ENCODE measurements at places on chromosomes 7 and 10.

- DNase-seq = no peak
These were observed 33.4 kb downstream of the CCM2 start for GRCh38 chr7:45033261-45033930.

DNA sequence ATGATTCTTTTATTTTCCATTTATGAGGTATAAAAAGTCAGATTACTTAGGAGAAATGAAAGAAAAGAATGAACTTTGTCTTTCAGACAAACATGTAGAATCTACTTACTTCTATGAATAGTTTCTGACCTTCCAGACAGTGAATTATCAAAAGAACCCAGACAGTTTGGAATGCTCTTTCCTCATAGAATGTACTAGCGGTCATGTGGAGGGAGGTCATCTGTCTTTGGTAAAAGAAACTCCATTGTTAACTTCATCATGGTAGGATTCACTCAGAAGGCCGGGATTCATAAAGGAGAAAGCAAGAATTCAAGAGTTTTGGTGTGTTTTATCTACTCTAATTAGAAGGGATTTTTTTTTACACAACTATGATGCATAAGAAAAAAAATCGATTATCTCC is 144.8 kb upstream of the ZNF804B start:
- DNase-seq = no peak

- no peak for DNase-seq
These were observed 53.4 kb downstream of the MYL10 start for GRCh38 chr7:101575721-101576120.

- DNase-seq = no peak
These were observed 142.2 kb upstream of the HDAC9 start for GRCh38 chr7:18353339-18353738.

DNA sequence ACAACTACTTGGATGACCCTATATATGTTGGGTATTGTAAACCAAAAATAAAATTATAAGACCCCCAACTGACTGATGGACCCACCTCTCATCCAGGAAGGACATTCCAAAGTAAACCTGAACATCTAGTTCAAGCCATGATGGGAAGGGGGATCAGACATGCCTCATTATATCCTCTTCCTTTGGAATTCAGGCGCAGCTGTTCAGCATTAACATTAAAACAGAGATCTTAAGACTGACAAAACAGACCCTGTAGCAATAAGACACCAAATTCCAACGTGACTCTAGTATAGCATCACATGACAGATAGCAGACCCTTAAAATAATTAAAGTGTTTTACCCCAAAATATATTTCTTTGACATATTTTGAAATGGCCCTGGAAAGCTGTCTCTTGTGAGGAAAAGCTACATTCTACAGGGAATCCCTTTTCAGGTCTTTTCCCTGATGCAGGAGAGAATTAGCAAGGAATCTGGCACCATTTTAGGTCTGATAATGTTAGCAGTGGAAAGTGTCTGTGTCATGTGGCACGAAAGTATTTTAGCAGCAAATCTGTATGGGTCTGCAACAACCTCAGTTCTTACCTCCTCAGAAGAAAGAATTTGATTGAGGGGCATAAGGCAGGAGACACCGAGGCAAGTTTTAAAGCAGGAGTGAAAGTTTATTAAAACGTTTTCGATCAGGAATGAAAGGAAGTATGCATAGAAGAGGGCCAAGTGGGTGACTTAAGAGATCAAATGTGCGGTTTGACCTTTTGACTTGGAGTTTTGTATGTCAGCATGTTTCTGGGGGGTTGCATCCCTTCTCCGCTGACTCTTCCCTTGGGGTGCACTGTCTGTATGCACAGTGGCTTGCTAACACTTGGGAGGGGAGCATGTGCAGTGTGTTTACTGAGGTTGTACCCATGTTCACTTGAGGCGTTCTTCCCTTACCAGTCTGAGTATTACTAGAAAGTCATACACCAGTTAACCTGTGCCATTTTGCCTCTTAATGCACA is 236.6 kb upstream of the PPP1R3A start:
- DNase-seq = no peak

- DNase-seq = no peak
These were observed 1000.9 kb downstream of the LRMDA start for GRCh38 chr10:76432016-76433012.

GRCh38 chr7:14270099-14270498 is 280.6 kb upstream of the ETV1 start:
- no peak for DNase-seq

- DNase-seq = no peak
These were observed 37.3 kb upstream of the SEMA3D start for GRCh38 chr7:85224171-85224570.

GRCh38 chr7:107494884-107495283 is 25.0 kb downstream of the GPR22 start:
- DNase-seq = no peak

DNA sequence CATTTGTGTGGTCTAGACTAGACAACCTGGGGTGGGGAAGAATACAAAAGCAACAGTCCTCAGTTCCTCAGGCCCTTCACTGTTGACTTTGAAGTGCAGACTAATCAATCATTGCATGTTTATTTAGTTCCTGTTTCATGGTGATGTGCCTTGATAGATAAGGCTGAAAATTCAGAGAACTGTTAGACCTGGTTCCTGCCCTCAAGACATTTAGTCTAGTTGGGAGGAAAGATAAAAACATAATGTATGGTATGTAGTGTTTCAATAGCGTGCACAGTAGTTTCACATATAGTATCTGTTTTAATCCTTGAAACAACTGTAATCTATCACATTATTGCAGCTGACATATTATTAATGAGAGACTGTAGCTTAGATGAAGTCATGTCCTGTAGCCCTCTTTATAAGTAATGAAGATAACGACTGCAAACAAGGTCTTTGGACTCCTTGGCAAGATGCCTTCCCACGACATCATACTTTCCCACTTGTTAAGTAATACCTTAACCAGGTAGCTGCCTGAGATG is 124.0 kb downstream of the CELF2 start:
- no peak for DNase-seq

DNA sequence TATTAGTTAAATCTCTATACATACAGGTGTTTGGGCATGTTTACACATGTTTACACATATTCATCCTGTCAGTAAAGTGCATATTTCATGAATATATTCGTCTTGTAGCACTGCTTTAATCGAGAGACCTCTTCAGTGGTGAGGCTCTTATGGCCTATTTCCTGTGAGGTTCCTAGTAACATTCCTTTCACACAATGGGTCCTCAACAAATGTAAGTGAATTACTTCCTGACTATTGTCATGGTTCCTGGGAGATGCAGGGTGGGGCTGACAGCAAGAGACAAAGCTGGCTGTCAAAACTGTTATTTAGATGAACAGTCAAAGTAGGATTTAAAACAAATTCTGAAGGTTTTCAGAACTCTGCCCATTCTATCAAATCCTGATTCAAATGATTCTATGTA is 12.4 kb upstream of the SEMA3A start:
- no peak for DNase-seq

DNA sequence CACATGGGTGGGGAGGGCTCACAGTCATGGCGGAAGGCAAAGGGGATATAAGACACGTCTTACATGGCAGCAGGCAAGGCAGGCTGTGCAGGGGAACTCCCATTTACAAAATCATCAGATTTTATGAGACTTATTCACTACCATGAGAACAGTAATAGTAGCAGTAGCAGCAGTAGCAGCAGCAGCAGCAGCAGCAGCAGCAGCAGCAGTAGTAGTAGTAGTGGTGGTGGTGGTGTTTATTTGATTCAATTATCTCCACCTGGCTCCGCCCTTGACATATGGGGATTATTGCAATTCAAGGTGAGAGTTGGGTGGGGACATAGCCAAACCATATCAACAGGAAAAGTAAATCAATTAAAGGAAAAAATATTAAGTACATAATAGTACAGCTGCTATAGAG is 184.7 kb downstream of the LRMDA start:
- no peak for DNase-seq

- DNase-seq = no peak
These were observed 215.1 kb downstream of the DIP2C start for GRCh38 chr10:474406-474805.

GRCh38 chr7:129646369-129647021 is 35.0 kb downstream of the NRF1 start:
- no peak for DNase-seq

DNA sequence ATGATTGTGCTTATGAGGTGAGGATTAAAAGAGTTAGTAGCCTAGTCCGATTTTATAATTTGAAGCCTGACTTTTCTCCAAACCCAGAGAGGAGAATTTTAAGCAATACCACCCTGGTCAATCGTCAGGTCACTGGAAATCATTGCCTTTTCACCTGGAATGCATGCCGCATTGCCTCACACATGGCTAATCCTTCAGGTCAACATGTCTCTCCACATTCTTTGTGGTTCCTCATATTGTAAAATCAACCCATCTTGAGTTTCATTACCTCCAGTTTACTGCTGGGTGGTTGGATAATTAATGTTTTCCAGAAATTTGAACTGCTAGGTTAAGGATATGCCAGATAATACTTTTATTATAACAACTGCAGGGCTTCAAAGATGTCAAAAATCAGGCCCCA is 55.6 kb upstream of the SEMA3E start:
- no peak for DNase-seq

GRCh38 chr7:84302949-84303348 is 108.4 kb upstream of the SEMA3A start:
- no peak for DNase-seq

GRCh38 chr10:58003945-58004344 is 263.7 kb downstream of the IPMK start:
- no peak for DNase-seq

- DNase-seq = no peak
These were observed 41.4 kb upstream of the SGCE start for GRCh38 chr7:94697035-94697974.

- DNase-seq = no peak
These were observed 933.6 kb upstream of the ZWINT start for GRCh38 chr10:57294698-57295097.

- DNase-seq = no peak
These were observed 484.5 kb downstream of the MAGI2 start for GRCh38 chr7:78968951-78969350.

DNA sequence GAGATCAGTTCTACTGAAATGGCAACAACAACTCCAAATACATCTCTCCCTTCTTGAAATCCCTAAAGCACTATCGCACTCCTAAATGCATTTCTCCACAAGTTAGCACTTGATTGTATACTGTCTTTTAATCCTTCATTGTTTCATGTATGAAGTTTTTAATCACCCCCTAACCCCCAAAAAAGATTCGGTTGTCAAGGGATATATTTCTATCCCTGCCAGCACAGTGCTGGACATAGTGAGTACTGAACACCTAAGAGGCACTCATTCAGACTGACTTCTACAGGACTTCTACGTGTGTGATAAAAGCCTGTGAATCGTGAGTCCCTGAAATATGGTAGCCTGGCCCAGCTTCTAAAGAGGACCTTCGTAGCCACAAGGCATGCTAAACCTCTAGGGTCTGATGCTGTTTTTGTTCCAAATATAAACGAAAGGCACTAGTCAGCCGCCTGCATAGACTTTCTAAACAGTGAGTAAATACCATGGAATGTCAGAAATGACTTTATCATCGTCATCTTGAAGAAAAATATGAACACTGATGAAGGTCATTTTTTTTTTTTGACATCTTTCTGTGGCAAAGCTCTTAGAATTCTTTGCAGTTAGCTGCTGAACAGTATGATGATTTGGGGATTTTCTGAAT is 14.6 kb upstream of the ZSCAN21 start:
- no peak for DNase-seq

DNA sequence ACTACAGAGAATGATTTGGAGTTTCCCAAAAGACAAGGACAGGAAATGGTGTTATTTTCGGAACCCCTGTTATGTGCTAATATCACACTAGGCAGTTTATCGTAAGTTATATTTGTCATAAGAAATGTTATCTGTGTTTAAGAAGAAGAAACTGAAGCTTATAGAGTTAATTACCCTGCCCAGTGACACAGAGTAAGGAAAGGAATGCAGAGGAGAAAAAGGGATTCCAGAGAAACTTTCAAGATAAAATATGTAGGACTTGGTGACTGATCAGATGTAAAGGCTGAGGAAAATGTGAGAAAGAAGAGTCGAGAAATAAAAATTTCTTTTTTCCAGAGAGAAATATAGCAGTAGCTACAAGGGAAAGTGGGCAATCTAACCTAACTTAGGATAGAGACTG is 63.5 kb upstream of the ZNF746 start:
- DNase-seq = no peak

- no peak for DNase-seq
These were observed 65.0 kb downstream of the PIP4K2A start for GRCh38 chr10:22649390-22649841.

DNA sequence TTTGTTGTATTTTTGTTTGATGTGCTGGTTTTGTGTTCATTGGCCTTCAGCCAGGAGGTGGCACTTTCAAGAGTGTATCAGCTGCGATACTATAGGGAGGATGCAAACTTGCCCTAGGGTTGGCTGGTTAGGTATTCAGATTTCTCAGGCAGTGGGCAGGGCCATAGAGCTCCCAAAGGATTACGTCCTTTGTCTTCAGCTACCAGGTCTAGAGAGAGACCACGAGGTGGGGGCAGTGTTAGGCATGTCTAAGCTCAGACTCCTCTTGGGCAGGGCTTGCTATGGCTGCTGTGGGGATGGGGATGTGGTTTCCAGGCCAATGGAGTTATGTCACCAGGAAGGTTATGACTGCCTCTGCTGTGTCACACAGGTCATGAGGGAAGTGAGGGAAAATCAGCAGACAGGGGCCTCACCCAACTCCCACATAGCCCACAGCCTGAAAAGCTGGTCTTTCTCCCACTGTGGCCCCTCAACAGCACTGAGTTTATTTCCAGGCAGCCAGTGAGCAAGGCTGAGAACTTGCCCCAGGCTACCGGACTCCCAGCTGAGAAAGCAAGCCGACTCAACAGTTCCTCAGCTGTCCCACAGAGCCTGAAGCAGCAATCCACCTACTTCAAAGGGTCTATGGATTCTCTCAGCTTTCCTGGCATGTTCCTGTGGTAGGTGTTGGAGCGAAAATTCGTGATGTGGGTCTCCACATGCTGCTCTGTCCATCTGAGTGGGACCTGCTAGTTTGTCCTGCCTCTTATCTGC is 227.4 kb upstream of the COBL start:
- no peak for DNase-seq

GRCh38 chr7:107850643-107851042 is 40.3 kb upstream of the DLD start:
- no peak for DNase-seq

DNA sequence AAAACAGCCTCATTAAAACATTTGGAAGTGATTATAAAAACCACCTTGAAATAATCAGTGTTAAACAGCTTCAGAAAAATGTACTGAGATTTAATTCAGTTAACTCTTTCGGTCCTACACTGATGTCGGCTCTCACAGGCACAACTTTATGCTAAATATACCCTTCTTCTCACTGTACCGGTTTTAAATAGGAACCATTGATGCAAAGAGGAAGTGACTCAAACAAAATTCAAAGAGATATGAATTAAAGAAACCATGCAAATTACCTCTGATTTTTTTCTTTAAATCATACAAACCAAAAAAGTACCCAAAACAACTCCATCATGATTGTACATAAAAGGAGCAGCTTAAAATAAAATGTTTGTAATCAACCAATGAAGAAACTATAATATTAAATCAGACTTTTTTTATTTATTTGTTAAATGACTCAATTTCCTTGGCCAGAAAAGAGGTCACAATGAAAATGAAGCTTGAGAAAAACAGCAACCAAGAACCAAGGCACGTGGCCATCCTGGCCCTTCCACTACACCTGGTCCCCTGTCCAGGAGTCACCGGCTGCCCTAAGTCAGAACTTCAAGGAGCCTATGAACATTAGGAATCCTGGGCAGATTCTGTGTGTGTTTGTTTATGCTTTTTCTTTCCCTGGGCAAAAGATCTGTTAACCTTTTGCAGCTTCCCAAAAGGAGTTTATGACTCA is 73.0 kb upstream of the CABCOCO1 start:
- DNase-seq = no peak

Measured in D341Med (cell line).